ENCODE measurements at places on chromosomes 3 and 15.

GRCh38 chr3:193229851-193230420 is 11.1 kb upstream of the PLAAT1 start:
- no peak for DNase-seq

DNA sequence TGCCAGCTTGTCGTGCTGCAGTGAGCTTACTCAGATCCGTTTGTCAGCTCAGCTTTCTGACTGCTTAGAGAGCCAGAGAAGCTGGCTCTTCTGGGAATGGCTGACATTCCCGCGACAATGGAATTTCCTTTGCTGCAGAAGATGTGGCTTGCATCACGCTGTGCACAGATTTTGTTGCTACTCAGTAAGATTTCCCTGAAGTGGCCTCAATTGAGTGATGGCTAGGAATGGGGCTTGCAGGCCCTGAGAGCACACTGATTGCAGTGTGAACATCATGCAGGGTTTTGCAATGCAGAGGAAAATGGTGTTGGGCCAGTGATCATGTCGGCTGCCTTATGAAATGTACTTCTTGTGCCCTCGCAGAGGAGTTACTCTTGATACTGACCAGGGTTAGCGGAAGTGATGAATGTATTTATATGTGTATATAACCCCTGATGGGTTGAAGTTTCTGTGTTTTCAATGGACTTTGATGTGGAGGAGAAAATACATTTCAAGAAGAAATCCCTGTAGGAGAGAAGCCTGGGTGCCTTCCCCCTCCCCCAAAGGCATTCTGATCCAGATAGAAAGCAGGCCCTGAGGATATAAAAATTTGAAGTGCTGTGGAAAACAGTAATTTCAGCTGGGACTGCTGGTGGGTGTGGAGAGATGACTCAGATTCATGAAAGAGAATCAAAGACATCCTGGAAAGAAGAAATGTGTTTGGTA is 102.5 kb upstream of the PDZRN3 start:
- DNase-seq: no peak

DNA sequence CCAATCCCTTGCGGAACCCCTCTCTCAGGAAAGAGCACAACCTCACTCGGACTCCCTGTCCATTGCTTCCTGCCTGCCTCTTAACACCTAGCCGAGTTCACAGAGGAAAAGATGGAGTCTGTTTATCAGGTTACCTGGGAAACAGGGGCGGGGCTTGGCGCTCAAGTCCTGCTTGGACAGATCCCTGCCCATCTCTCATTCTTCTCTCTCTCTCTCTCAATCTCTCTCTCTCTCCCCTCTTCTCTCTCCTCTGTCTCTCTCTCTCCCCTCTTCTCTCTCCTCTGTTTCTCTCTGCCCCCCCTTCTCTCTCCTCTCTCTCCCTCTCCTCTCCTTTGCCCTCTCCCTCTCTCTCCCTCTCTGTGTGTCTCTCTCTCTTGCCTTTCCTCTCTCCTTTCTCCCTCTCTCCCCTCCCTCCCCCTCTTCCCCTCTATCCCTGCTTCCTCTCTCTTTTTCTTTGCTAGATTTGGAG is at the start of gene EFHB:
EFHB (minus strand) TSS at position 120 of the 469 bp plus-strand sequence. CDS start 199 bp downstream, outside the sequence.
- DNase-seq: no peak

DNA sequence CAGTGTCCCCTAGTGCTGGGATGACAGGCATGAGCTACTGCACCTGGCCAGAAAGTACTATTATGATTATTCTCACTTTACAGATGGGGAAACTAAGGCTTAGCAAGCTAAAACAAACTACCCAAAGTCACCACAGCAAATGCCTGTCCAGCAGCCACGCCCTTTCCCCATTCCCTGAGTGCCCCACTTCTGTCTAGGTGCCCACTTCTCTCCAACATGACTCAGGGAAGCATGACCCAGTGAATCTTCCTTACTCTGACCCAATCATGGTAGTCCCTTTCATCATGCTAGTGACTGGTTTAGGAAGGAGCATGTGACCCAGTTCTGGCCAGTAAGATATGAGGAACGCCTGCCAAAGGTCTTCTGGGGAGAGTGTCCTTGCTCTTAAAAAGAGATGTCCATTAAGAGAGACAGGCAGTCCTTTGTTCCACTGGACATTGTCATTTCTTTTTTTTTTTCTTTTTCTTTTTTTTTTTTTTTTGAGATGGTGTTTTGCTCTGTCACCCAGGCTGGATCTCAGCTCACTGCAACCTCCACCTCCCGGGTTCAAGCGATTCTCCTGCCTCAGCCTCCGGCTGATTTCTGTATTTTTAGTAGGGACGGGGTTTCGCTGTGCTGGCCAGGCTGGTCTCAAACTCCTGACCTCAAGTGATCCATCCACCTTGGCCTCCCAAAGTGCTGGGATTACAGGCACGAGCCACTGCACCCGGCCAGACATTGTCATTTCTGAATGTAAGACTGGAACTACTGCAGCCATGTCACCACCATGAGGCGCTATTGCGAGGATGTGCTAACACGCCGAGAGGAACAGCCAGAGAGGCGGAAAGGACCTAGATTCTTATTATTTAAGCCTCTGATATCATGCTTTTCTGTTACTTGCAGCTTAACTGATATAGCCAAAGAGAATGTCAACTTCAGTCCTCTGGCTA is 19.8 kb downstream of the MEGF11 start:
- DNase-seq: no peak

Measured in activated gamma-delta T cell treated with anti-CD3 and anti-CD28 coated beads, Interleukin-2, amount 50 U/mL, for 16 hours (primary cell).